ENCODE measurements at places on chromosomes 1 and 21.
A peak's percentile ranks its signal among the peaks of the same experiment; 100 is the strongest.

GRCh38 chr1:86470859-86471258 lies 2.1 kb downstream of the CLCA1 start:
- ATAC-seq = no peak

- ATAC-seq = no peak
These were observed 195.7 kb upstream of the ADGRL2 start for GRCh38 chr1:81605023-81605422.

- no peak for ATAC-seq
These were observed 51.7 kb downstream of the SKI start for GRCh38 chr1:2279817-2280216.

DNA sequence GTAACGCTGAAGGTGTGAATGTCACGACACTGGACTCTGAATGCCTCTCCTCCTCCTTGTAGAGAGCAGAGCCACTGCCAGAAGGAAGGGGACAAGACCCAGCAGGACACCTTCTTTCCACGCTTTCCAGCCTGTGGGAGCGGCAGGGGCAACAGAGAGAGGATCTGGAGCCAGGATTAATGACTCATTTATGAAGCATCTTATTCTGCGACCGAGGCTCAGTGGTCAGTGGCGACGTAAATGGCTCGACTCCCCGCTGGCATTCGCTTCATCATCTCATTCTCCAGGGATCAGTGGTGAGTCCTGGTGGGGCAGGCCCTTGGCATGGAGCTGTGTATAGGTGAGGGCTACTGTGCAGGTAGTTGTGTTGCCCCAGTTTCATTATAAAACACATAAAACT lies 4.6 kb downstream of the SLC37A1 start:
- no peak for ATAC-seq

GRCh38 chr21:35045542-35046262 lies 3.4 kb downstream of the RUNX1 start:
- peak; percentile 9 for ATAC-seq

DNA sequence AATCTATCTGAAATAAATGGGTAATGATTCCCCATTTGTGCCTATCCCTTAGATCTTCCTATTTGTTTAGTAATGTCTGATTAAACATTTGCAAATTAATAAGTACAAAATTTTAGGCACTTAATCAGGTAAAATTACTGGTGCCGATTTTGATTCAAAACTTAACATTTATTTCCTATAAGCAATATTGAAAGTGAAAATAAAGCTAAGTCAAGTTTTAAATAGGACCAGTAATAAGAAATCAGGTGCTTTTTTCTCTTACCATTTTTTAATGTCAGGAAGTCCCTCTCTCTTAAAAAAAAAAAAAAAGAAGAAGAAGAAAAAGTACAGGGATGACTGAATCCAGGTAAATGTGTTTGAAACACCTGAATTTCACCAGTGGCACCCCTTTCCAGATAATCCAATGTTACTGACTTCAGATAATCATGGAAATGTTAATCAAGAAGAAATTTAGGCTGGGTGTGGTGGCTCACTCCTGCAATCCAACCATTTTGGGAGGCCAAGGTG lies 836 bp upstream of the GBP4 start:
- ATAC-seq = peak; percentile 5

- no peak for ATAC-seq
These were observed 4.2 kb upstream of the ITPKB start for GRCh38 chr1:226743259-226743658.

DNA sequence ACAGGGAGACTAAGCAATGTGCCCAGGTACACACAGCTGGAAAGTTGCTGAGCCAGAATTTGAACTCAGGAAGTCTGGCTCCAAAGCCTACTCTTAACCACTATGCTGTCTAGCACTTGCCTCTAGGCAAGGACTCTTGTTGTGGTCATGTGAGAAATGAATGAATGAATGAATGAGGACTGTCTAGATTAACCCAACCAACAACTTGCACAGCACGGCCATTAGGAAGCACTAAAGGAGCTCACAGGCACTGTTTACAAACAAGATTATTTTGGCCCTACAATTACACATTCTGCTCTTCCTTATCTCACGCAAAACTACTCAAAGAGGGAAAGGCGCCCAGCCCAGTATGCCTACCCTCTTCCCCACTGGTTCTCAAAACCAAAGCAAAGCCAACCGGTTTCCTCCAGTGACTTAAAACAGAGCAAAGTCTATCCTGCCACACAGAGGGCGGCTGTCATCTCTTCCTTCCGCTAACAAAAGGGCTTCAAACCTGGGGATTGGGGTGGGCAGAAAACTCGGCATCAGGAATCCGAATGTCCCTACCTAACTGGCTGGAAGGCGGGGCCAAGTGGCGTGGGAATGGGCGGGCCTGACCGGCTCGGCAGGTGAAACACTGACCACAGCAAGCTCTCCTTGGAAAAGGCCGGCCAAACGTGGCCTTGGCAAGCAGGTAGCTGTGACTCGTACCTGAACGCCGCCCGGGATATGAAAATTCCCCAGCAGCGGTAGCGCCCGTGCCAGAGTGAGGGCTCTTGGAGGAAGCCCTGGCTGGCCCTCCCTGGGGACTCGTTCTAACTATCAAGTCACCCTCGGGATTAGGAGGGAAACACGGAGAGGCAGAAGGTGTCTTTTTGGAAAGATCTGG lies 948 bp downstream of the STK40 start:
- no peak for ATAC-seq

GRCh38 chr1:157477419-157477818 lies 74.9 kb downstream of the FCRL5 start:
- ATAC-seq = no peak
